Cardiac muscle cell (in vitro differentiated cells and primary cell): ENCODE measurements at places on chromosomes 5 and 9.
A peak's percentile ranks its signal among the peaks of the same experiment; 100 is the strongest.

DNA sequence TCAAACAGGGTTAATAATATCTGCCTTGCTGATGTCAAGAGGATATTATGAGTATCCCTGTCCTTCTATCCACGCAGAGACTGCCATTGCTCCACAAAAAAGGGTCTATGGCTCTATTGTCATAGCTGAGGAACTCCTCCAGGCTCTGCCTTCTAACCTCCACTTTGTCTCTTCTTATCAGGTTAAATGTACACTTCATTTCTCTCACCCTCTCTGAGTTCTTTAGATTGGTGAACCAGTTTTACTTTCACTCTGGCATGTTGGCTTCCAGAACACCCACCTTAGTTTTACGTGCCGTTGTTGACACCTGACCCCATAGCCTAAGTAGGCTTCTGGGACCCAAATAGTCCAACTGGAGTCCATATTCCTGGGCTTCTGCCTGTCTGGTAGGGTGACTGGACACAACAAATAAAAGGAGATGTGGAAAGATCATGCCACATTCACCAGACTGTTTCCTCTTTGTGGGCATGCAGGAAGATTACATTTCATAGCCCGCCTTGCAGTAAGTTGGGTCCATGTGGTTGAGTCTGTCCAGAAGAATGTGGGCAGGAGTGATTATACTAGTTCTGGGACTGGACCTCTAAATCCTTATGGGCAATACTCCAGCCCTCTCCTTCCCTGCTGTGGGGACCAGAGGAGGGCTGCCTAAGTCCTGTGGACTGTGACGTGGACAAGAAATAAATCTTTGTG, 350.4 kb upstream of the CLINT1 start:
- no peak for DNase-seq

DNA sequence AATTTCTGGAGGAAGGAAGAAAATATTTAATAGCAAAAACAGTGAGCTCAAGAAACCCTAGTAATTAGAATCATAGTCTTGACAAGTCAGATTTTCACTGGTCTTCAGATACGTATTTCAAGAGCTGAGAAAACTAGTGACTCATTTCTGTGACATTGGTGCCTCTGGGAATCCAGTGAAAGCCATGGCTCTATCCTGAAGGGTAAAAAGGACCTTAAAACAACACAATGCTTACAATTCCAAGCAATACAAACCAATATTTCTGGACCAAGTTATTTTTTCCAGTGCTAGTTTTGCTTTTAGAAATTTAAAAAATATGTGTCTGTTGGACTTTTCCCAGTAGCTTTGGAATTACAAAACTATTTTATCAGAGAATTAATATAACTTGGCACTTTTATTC, 140.3 kb downstream of the LPAR1 start:
- DNase-seq, result no peak

DNA sequence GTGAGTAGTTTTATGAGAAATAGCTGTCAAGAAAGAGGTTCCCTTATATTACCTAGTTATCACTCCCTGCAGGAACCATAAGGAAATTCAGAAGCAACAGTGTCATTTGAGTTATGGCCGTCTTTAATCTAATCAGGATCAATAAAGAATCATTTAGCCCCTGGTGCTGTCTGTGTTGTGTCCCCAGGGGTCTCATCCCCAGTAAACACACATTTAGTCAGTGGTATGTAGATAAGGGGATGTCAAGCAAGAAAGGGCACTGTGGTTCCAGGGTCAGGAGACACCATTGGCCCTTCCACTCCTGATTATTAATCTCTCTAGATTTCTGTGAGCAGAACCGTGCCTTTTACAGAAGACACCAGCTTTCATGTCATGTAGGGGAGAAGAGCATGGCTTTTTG, 158.0 kb upstream of the SEMA6A start:
- DNase-seq, result no peak

GRCh38 chr5:89929173-89929572, 480.4 kb downstream of the CETN3 start:
- DNase-seq, result peak; percentile 12

GRCh38 chr9:17906841-17907778, 328.2 kb downstream of the SH3GL2 start:
- peak; percentile 7 for DNase-seq

GRCh38 chr5:42855811-42856210, 44.1 kb upstream of the SELENOP start:
- DNase-seq, result no peak

GRCh38 chr5:166262395-166262794, 2029.0 kb upstream of the WWC1 start:
- DNase-seq, result no peak

DNA sequence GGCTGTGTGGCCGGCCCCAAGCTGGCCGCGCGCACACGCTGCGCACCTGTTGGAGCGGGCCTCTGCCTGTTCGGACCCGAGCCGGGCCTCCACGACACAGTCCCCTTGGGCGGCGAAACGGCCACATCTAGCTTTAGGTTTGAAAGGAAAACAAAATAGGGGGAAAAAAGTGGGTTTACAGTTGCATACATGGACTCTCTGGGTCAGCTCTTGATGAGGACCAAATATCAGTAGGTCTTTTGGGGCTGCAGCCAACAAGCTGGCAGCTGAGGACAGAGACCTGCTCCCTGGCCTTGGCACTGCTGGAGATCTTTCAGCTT, 20.7 kb downstream of the IGIP start:
- no peak for DNase-seq
